ENCODE measurements at places on chromosomes 12 and 14.

GRCh38 chr12:60205500-60205899, 609.7 kb downstream of the SLC16A7 start:
- no peak for DNase-seq

DNA sequence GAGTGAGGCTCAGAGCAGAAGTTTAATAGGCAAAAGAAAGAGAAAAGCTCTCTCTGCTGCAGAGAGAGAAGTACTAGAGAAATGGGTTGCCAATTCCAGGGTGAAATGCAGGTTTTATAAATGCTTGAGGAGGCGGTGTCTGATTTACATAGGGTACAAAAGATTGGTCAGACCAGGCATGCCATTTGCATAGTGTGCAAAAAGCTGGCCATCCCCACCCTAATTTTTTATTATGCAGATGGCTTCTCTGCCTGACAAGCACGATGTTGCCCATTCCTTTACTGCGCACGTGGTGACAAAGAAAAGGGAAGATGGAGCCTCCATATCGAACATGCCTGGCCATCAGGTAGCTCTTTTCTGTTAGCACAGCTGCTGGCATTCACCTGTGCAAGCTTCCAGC, 209.3 kb upstream of the PPFIA2 start:
- no peak for DNase-seq

DNA sequence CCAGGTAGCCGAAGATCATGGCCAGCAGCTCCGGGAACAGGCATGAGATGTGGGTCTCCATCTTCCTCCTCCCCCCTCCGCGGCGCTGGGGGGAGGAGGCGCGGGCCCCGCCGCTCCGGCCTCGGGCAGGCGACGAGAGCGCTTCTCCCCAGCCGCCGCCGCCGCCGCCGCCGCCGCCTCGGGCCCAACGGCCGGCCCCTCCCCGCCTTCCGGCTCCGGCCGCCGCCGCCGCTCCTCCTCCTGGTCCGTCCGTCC, 448 bp downstream of the FBXL14 start:
- no peak for DNase-seq

- DNase-seq: no peak
Measured at GRCh38 chr12:30925607-30926242, 823 bp upstream of the TSPAN11 start.

GRCh38 chr14:98868866-98869265, 403.1 kb downstream of the BCL11B start:
- DNase-seq: no peak

DNA sequence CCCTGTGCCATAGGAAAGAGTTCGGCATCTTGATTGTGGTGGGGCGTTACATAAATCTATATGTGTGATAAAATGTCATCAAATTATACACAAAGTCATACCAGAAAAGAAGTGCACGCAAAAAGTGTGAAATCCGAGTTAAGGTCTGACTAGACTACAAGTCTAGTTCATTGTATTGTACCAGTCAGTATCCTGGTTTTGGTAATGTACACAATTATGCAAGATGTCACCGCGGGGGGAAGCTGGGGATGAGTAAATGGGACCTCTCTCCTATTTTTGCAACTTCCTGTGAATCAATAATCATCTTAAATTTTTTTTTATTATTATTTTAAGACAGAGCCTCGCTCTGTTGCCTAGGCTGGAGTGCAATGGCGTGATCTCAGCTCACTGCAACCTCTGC, 43.2 kb upstream of the BCL11B start:
- no peak for DNase-seq

- no peak for DNase-seq
Measured at GRCh38 chr12:52323416-52324152, 2.4 kb upstream of the KRT83 start.

DNA sequence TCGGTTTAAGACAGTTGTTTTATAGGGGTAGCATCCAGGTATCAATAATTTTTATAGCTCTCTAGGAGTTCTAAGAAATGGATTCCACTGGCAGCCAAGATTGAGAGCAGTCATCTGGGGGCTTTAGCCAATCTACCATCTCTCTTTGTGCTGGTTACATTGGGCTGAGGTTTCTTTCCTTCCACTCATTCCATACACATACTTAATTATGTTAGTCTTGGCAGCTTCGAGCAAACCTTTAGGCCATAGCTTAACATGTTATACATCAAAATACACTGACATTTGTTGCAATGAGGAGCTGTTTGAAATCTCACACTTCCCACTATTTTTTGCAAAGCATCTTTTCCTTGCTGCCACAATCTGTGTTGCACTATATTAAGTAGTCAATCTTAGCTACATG, 63.1 kb downstream of the ARMH4 start:
- DNase-seq: no peak

- DNase-seq: no peak
Measured at GRCh38 chr14:103026988-103027387, 30.4 kb downstream of the CDC42BPB start.

DNA sequence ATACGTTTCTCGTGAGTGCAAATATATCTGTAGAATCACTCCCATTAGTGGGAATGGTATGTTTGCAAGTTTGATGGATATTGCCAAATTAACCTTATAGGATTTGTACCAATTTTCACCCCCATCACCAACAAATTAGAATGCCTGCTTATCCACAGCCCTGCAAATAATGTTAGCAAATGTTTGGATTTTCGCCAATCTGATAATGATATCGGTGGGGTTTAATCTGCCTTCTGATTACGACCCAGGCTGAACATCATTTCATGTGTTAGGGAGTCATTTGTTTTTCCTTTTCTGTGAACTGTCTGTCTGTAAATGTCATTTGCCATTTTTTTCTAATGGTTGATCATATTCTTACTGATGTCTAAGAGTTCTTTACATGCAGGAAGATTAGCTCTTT, 4.1 kb upstream of the DAZAP2 start:
- DNase-seq: no peak

GRCh38 chr12:83807871-83808270, 1104.7 kb downstream of the SLC6A15 start:
- DNase-seq: no peak

DNA sequence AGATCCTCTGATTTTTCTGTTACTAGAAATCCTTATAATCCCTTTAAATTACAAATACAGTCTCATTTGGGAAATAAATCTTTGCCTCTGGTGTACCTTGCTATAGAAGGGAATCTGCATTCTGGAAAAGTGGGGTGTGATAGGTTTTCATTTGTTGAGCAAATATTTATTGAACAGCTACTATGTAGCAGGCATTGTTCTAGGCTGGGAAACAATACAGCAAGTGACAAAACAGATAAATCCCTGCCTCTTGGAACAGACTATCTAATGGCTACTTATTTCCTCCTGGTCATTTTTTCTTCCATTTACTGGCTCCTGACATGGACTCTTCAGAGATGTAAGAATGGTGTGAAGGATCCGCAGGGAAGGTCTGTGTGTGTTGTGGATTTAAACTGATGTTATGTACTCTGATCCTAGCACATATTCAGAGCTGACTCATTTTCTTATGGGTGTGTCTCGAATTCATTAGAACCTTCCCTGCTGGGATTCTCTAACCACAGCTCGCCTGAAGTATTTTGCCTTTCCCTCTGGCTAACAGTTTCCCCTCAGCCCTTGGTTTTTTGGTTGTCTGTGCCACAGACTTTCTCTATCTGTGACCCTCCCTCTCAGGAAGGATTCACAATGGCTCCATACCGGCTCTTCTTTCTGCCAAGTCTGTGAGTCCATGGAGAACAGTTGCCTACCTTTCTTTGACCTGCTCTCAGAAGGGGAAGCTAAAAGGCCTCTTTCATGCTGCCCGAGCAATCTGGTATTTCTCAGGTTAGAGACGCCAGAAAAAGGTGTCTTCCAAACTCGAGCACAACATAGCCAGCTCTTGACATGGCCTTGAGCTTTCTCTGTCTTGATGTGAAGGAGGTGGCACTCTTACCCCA, 53.7 kb downstream of the TMTC2 start:
- DNase-seq: no peak

DNA sequence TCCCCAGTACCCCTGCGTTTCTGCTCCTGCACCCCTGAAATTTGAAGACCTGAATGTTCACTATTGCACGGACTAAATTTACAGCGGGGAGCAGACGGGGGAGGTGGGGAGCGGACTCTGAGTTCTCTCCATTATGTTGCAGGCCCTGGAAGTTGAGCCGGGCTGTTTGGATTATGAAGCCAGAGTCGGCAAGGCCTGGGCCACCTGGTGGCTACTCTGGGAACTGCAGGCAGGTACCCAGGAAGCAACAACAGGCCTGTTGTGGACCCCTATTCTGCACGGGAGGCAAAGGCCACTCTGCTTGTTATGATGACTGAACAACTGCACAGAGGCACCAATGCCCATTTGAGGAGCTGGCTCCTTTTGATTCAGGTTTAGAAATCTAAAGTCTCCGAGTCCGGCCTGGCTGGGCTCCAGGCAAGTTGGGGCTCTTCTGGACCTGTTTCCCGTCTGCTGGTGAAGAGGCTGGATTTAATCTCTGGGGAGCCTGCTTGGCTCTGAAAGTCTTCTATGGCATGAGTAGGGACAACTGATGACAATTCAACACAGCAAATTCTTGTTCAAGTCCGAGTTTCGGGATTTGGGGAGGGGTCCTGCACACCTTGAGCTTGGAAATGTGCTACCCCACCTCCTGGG, 34.1 kb upstream of the FAM181A start:
- DNase-seq: peak; percentile 72

- no peak for DNase-seq
Measured at GRCh38 chr12:65656156-65656882, 168.0 kb upstream of the HMGA2 start.

DNA sequence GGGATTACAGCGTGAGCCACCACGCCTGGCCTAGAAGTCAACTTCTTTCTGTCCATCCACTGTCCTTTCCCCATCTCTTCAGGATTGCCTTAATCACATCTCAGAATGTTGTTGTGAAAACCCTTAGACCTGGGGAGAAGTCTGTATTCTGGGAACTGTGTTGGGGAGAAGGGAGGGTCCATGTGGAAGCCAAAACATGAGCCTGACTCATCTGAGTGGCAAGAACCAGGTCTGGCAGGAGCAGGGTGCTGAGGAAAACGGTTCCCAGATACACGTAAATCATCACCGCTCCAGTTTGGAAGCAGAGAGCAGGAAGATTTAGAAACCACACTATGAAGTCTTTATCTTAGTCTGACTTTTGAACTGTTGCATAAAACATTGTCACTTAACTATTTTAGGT, 245.6 kb upstream of the RGS6 start:
- DNase-seq: no peak

DNA sequence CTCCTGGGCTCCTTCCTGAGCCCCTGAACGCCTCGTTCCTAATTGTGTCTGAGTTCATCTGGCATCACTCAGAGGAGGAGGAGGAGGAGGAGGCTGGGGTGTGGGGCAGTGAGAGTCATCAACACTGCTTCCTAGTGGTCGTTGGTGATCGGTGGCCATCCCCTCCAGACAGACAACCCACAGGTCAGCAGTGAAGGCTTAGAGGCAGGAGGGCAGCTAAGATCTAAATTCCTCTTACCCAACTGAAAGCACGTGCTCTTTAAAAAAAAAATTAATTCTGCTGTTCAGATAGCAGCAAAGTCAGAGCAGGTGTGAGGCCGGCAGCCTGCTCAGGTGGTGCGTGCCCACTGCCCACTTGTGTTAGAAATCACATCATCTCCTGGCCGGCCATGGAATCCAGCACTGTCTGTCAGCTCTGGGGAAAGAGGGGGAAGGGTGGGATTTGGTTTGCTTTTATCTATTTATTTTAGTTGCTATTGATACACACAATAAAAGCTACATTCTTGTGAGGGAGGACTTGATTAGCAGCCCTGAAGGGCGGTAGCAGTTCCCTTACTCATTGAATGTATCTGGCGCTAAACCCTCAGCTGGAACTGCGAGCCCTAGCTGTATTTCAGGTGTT, 46.6 kb downstream of the PPP2R5C start:
- no peak for DNase-seq

DNA sequence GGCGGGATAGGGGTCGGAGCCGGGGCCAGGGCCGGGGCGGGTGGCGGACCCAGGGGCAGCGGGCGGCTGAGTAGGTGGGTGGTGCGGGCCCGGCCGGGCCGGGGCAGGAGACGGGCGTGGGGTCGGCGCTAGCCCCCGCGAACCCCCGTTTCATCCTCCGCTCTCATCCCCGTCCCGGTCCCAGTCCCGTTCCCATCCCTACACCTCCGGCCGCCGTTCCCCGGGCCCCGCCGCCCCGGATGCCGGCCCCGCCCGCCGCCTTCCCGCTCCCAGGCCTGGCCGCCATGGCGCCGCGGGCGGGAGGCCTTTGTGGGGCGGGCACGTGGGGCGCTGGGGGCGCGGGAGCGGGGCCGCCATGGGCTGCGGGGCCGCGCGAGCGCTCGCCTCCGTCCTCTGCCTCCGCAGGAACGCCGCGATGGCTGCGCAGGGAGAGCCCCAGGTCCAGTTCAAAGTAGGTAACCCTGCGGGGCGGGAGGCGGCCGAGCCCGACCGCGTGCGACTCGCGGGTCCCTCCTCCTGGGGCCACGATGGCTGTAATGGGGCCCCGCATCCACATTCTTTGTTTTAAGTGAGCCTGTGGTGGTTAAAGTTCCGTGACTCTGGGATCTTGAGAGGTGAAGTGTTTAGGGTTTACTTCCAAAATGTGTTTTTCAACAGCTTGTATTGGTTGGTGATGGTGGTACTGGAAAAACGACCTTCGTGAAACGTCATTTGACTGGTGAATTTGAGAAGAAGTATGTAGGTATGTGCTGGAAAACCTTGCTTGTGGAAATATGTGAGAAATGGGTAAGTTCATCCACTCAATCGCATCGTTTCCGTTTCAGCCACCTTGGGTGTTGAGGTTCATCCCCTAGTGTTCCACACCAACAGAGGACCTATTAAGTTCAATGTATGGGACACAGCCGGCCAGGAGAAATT, 572 bp downstream of the RAN start:
- DNase-seq: peak; percentile 25

DNA sequence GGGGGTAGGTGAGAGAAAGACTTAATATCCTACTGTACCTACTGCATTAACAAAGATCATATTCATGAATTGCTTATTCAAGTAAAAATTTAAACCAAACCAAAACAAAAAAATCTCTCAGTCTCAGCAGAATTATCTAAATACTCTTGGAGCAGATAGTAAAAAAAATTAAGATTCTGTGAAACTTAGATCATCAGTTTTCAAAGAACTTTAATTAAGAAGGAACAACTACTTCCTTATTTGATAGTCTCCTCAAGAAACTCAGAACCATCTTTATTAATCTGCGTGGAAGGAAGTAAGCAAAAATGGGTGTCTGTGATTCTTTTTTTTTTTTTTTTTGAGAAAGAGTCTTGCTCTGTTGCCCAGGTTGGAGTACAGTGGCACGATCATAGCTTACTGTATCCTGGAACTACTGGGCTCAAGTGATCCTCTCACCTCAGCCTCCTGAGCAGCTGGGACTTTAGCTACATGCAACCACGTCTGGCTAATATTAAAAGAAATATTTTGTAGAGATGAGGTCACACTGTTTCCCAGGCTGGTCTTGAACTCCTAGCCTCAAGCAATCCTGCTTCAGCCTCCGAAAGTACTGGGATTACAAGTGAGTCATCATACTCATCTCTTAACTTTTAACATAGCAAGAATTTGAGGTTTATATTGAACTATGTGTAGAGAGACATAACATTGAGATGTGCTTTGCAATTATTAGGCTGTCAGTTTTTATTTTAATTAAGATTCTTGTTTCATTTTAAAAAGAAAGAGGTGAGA, 37.4 kb downstream of the GAS2L3 start:
- DNase-seq: no peak

- no peak for DNase-seq
Measured at GRCh38 chr14:75486318-75486717, 36.0 kb upstream of the BATF start.

- no peak for DNase-seq
Measured at GRCh38 chr14:33499687-33500086, 451.2 kb downstream of the EGLN3 start.

GRCh38 chr14:90692826-90693225, 123.4 kb downstream of the TTC7B start:
- no peak for DNase-seq
